ENCODE measurements at places on chromosomes 16 and 17.

- DNase-seq = no peak
Measured at GRCh38 chr17:10805911-10806310, 2.0 kb upstream of the TMEM238L start.

DNA sequence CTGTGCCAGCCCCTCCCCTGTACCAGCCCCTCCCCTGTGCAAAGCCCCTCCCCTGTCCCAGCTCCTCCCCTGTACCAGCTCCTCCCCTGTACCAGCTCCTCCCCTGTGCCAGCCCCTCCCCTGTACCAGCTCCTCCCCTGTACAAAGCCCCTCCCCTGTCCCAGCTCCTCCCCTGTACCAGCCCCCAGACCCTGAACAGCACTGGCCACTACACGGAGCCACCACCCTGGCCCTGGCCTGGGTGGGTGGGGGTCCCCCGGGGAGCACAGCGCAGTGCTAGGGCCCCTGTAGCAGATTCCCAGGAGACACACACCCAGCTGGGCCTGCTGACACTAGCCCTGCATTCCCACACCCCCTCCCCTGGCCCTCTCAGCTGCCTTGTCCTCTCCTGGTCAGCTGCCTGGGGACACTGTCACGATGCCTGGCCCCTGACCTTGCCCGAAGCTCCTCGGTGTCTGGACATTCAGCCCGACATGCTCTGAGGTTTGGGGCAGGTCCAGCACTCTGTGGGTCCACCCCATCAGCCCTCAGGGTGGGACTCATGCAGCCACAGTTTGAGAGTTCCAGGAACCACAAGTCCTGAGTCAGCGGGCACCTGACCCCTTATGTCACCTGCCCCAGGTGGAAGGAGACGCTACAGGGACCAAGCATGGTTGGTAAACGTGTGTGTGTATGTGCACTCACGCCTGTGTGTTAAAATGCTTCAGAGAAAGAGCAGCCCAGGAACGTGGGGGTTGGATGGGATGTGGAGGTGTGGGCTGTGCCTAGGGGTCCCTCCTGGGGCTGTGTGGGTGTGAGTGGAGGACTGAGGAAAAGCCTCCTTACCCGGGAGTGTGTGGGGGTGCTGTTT, 114.2 kb downstream of the METRNL start:
- DNase-seq = no peak

- no peak for DNase-seq
Measured at GRCh38 chr17:81959362-81960129, 1.4 kb downstream of the NOTUM start.

DNA sequence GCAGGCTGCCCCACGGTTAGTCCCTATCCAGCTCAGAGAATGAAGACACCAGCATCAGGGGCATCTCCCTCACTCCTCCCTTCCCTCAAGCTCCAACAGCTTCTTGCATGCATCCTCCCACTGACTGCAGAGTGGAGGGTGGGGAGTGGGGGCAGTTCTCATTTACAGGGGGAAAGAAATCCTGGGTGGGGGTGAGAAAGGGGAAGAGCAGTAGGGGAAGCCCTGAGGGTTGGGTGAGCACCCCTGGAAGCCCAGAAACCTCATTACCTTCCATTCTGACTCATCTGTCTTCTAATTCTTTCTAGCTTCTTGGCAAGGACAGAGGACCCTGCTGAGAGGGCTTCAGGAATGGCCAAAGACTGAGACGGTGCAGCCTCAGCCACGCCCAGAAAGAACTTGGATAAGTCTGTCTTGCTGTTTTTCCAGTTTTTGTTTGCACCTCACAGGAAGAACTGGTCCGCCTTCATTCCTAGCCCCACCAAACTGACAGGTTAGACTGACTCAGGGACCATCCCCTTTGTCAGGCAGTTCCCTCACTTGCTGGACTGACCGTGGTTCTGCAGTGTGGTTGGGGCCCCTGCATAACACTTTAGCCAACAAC, 52.5 kb upstream of the WSB1 start:
- DNase-seq = no peak

- no peak for DNase-seq
Measured at GRCh38 chr17:75049057-75049456, 2.0 kb downstream of the KCTD2 start.

DNA sequence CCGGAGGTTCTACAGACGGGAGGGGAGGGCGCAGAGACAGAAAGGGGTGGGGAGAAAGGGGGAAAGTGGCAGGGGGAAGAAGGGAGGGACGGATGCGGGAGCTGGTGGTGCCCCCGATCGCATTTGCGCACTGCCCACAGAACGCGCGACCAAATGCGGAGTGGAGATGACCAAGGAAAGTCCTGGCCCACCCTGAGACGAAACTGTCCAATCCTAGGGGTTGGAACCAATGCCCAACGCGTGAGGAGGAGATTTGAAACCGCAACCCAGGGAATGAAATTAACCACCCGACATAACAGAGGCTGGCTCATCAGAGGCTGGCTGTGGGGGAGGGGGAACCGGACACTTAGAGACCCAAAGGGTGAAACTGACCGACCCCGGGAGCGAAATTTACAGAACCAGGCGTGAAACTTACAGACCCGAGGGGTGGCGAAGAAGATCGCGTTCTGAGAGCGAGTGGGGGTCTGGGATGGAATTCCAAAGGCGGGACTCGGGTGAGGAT, 1.4 kb downstream of the HES7 start:
- no peak for DNase-seq

DNA sequence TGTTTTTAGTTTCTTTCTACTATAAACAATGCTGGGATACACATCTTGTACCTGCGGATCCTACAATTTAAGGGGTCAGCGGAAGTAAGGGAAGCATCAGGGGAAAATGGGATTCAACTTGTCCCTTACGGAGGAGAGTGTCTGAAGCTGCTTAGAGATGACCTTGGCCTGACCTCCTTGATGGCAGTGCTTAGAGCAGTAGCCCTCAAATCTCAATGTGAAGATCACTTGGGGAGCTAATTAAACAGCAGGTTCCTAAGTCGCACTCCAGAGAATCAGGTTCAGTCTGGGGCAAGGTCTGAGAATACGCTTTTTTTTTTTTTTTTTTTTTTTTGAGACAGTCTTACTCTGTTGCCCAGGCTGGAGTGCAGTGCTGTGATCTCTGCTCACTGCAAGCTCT, 9.6 kb upstream of the METTL16 start:
- no peak for DNase-seq

- DNase-seq = no peak
Measured at GRCh38 chr16:27225536-27226360, 22.4 kb downstream of the KDM8 start.

DNA sequence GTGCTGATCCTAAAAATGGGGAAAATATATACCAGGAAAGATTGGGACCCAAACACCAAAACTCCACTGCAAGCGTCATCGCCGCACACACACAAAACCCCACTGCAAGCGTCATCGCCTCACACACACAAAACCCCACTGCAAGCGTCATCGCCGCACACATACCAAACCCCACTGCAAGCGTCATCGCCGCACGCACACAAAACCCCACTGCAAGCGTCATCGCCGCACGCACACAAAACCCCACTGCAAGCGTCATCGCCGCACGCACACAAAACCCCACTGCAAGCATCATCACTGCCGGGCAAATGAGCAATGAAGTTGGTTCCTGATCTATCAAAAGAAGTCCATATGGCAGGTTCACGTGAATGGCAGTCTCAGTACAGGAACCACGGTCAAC, 144.4 kb downstream of the SLC39A11 start:
- DNase-seq = no peak

DNA sequence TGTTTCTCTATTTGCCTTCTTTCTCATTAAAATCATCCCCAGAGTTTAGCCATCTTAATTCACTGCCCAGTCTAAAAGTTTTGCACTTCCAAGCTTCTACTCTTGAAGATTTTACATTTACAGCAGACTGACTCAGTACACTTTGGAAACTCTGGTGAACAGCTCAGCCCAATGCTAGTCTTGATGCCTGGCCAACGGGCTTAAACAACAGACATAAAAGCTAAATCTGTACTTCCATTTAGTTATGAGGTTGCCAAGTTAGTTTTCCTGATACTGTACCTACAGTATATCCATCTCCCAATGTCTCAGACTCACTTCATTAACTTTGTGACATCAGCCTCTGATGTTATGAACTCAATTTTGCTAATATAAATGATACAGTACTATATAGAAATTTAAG, 891.8 kb upstream of the SOX9 start:
- DNase-seq = no peak

DNA sequence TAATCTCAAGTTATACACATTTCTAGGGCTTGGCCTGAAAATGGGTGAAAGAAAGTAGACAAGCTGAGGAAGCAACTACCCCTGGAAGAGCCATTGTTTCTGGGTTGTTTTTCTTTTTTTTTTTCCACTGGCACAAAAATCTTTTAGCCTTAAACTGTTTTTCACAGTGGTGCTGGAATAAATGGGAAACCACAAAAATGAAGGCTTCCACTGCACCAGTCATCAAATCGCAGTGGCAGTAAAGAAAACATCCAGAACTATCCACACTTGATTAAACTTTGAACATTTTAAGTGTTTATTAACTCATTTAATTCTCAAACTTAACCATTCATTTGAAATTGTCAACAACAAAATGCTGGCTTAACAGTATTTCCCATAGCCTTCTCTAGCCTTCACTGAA, 14.3 kb downstream of the CMTM4 start:
- DNase-seq = no peak

- no peak for DNase-seq
Measured at GRCh38 chr17:43070257-43070656, 45.2 kb downstream of the RND2 start.

GRCh38 chr17:10681866-10682446, 15.4 kb downstream of the SCO1 start:
- no peak for DNase-seq

DNA sequence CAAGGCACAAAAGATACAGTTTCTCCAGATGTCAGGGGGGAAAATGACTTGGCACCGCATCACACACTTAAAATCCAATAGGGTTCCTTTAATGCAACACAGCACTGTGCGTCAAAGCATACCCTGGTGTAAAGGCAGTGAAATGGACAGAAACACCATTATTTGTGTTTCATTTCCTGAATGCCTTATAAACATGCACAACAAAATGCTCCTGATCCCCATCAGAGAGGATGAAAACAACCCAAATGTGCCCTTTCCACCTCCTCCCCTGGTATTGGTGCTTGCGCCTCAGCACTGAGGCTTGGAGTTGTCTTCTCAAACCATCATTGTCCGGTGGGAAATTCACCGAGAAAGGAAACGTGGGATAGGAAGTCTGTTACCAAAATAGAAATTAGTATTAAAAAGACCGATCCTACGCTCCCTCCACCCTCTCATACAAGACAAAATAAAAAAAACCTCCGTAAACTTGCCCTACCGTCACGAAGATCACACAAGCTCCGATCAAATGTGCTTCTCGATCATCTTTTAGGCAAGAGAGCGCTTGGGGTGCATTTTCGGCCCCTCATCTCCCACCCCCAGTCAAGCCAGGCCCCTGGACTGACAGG, 722 bp downstream of the CDC27 start:
- no peak for DNase-seq

DNA sequence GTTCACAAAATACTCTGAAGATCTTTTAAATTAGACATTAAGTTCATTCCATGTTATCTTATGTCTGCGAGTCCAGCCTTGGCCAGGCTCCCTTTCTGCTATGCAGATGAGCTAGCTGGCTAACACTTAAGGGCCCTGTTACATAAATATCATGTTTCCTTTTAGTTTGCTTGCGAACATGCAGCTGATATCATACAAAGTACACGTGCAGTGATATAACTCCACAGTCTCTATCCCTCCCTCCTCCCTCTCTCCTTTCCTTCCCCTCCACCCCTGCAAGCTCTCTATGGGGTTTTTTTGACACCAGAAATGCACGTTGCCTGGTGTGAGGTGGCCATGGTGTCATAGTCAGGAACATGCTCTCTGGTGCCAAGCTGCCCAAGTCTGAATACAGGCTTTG, 46.1 kb downstream of the ARHGAP17 start:
- DNase-seq = no peak

GRCh38 chr17:62965686-62966425, at the start of gene TANC2:
TANC2 (plus strand) TSS chr17:62966235; CDS start chr17:63009560, 43,325 bp downstream.
- DNase-seq = peak; percentile 28

- no peak for DNase-seq
Measured at GRCh38 chr16:65178151-65178550, 56.3 kb upstream of the CDH11 start.

DNA sequence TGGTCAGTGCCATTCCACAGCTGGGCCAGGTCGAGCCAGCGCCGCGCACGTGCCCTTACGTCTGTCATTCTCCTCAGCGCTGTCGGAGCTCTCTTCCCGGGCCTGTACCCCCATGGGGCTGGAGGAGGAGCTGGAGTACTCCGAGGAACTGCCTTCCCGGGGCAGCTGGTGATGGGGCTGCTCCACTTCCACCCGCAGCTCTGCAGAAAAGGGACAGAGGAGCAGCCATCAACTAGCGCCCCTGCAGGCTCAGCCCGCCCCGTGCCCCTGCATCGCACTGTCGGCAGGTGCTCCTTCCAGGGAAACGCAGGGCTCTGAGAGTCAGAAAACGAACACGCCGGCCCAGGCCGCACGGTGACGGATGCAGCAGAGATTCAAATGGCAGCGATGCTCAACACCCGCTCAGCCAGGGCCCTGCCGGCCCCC, 20.9 kb downstream of the MAP1LC3B start:
- no peak for DNase-seq

DNA sequence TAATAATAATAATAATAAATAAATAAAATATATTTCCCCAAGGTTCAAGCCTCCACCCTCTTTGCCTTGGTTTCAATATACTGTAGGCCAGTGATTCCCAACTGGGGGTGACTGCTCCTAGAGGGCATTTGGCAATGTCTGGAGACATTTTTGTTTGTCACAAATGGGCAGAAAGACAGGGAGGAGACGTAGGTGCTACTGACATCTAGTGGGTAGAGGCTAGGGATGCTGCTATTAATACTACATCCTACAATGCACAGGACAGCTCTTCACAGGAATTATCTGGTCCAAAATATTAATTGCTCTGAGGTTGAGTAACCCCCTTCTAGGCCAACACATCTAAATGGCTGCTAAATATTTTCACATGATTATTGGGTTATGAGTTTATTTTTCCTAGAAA, 12.8 kb upstream of the PRR14 start:
- DNase-seq = no peak

GRCh38 chr17:80099291-80100034, 1.9 kb upstream of the GAA start:
- DNase-seq = no peak

- no peak for DNase-seq
Measured at GRCh38 chr17:81378941-81379511, 16.2 kb upstream of the BAHCC1 start.

Measured in amniotic stem cell (primary cell).